Psoas muscle (tissue), 8 donors: ENCODE measurements at places on chromosomes 1 and 21. TPM values are rescaled to one million over a fixed set of nuclear protein-coding genes. Genes with fewer than 3 reads are reported as not detected.

DNA sequence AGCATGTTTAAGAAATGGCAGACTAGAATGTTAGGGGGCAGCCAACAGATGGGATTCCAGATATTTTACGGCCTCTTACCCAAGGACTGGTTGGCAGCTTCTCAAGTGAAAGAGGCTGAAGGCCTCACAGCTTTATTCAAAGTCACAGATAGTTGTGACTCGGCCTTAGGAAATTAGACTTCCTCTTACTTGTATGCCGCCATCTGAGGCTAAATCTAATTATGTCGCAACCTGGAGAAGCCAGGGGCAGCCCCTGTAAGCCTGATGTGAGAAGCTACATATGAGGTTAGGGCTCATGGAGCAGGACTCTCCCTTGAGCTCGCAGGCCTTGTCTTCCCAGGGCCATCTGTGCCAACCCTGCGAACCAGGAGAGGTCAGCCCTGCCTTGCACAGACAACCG lies 352.5 kb downstream of the HHAT start:
- H3K4me1 ChIP-seq: no peaks in the 10 kb centered on the region
- H3K36me3 ChIP-seq: no peaks in the 10 kb centered on the region
- H3K4me3 ChIP-seq: no peak overlapping the region
- no peaks in the 10 kb centered on the region for H3K27me3 ChIP-seq
- H3K27ac ChIP-seq: no peak overlapping the region

DNA sequence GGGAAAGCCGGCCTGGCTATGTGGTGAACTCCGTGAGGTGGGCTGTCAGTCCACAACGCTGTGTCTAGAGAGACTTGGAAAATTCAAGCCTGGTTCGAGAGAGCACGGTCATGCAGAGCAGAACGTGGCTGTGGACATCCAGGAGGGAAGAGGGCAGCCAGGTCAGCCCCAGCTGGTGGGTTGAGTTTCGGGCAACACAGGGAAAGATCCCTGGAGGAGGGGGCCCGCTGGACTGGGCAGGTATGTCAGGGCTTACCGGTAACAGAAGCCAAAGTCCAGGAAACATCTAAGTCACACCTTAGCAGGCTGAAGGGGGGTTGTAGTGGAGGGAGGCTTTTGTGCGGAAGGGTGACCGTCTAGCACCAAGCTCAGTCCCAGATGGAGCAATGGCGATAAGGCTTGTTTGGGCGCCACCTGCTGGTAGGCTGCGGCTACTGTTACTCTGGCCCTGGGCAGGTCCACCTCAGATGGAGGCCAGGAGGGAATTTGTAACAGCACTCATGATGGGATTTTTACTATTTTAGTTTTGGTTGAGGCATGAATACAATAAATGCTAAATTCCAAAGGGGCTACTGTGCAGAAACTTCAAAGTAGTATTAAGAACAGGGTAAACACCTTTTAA lies 143.3 kb upstream of the ZNF644 start:
- H3K27me3 ChIP-seq: no peaks in the 10 kb centered on the region
- no peak overlapping the region for H3K4me3 ChIP-seq
- DNase-seq: peak; percentile 61
- H3K4me1 ChIP-seq: no peaks in the 10 kb centered on the region

DNA sequence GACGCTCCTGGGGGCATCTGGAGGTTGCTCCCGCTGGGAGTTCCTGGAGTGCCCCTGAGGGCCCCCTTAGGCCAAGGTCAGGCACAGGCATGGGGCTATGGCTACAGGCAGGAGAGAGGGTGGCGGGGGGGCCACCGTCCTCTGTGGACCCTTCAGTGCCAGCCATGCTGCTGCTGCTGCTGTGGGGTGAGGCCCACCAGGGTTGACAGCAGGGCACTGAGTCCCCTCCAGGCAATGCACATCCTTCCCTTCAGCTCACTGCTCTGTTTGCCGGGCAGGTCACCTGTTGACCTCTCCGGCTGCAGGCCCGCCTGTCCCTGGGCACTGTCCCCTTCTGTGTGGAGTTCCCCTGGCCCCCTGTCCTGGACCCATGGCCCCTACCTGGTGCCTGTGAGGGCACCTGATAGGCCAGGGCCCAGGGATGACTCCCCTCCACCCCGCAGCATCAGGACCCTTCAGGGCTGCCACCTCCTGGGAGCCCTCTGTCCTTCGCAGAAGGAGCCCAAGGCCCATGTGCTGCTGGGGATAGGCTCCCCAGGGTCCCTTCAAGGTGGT lies 34.1 kb upstream of the ADARB1 start:
- no peaks in the 10 kb centered on the region for H3K27me3 ChIP-seq
- no peak overlapping the region for H3K27ac ChIP-seq

DNA sequence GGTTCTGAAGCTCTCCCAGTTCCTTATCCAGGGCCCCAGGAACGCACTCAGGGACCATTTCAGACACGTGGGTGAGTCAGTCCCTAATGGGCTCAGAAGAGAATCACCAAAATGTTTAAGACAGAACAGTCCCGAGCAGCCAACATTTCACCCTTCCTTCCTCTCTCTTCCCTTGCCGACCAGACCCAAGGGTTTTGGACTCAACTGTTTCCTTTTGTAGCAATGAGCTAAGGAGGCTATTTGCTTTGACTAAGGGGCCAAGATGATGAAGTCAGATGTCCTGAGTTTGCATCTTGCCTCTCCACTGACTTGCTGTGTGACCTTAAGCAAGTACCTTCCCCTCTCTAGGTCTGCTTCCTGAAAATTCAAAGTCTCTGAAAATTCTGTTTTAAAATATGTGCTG lies 472.3 kb upstream of the VAMP3 start:
- H3K36me3 ChIP-seq: no peaks in the 10 kb centered on the region
- H3K27ac ChIP-seq: no peak overlapping the region
- H3K4me1 ChIP-seq: peaks cover 18% of the 10 kb centered on the region

DNA sequence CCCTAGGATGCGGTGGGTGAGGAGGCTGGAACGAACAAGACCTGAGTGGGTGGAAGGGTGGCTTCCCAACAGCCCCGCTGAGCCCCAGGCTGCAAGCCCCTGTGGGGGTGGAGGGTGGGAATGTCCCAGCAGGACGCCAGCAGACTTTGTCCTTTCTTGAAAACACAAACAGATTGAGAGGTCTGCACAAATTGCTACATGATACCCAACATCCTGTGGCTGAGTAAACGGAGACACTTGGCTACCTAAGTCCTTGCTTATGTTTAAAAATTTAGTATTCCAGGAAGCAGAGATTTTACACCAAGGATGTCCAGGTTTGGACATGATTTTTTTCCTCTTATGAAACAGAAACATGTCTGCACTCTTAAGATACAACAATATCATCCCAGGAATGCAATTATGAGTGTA lies 11.8 kb upstream of the F3 start:
- H3K27me3 ChIP-seq: peaks cover 14% of the 10 kb centered on the region
- no peak overlapping the region for H3K4me3 ChIP-seq
- no peaks in the 10 kb centered on the region for H3K36me3 ChIP-seq
- DNase-seq: no peak
- H3K4me1 ChIP-seq: no peaks in the 10 kb centered on the region

DNA sequence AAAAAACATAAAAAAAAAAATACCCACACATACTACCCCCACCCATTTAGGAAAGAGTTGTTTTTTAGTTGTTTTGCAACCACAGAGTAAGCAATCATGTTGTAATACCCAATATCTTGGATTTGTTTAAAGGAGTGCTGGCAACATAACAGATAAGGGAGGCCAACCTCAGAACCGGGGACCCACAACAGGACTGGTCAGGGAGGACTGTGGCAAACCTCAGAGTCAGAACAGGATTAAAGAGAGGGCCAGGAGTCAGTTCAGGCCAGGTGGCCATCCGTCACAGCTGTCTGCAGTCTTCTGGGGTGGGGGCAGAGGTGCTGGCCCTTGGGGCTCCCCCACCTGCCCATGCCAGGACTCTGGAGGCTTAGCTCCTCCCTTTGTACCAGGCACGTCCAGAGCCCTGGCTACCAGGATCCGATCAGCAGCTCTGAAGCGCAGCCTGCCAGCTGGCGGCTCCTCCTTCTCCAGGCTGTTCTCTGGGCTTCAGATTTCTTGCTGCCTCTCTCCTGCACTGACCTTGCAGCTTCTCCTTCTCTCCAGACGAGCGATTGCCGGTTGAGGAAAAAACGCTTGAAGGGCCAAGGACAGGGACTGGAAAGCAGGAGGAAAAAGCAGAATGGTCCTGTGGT lies 7.9 kb downstream of the H6PD start:
- H3K4me3 ChIP-seq: peak overlapping the region; percentile 60
- peaks cover 98% of the 10 kb centered on the region for H3K4me1 ChIP-seq
- H3K36me3 ChIP-seq: peaks cover 18% of the 10 kb centered on the region
- peak overlapping the region; percentile 90 for H3K27ac ChIP-seq

DNA sequence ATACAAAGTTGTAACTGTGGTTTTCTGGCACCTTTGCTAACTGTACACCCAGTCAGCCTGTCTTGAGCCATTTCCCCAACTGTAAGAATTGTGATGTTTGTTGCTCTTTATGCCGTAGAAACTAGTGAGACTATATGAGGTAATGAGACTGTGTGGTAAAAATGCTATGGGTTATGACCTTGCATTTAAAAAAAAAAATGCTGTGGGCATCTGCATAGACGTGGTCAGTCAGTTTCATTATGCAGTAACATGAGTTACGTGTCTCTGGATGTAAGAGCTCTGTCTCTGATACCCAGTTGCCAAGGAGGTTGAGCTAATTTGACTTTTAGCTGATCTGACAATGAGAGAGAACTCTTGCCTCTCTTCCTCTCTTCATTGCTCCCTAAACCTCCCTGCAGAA lies 80.6 kb upstream of the LAMC2 start:
- H3K27ac ChIP-seq: peak overlapping the region; percentile 31
- no peak for DNase-seq
- H3K4me1 ChIP-seq: peaks cover 65% of the 10 kb centered on the region
- H3K27me3 ChIP-seq: no peaks in the 10 kb centered on the region
- H3K36me3 ChIP-seq: peaks cover 6% of the 10 kb centered on the region
- H3K4me3 ChIP-seq: no peak overlapping the region

DNA sequence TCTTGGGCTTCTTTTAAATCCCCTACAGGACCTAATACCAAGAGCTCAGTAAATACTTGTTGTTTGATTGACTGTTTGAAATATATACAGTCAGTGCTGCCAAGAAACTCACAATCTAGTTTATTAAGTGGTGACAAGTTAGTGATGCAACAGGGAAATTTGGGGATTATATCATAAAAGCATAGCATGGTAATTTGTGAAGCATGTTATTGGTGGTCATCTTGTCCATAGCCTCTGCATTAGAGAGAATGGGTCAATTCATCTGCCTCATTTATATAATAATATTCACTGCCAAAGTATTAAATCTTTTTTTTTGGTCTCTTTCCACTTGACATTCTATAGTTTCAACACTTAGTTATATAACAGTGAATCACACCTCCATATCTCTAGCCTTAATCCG lies 138.2 kb upstream of the SPAG17 start:
- no peaks in the 10 kb centered on the region for H3K36me3 ChIP-seq
- no peaks in the 10 kb centered on the region for H3K4me1 ChIP-seq
- no peak overlapping the region for H3K27ac ChIP-seq

DNA sequence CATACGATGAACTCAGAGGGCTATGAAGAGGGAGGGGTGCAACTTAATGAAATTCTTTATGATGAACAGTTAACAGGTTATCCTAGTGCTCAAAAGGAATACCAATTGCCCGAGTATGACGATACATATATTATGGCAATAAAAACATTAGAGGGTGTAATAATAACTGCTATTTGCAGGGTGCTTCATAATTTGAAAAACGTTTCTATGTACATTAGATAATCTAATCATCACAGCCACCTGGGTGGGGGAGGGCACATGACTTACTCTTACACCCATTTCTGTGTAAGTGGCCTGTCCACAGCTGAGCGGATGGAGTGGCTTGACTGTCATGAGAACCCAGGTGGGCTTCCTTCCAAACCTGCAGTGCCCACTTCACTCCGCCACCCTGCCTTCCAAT lies 46.3 kb downstream of the TIAM1 start:
- no peak for DNase-seq
- H3K36me3 ChIP-seq: no peaks in the 10 kb centered on the region
- no peak overlapping the region for H3K4me3 ChIP-seq
- H3K4me1 ChIP-seq: no peaks in the 10 kb centered on the region
- H3K27ac ChIP-seq: no peak overlapping the region

Gene ZSWIM5
- total RNA-seq: 0.98 TPM

Gene DISC1
- 1.6 TPM for total RNA-seq

Gene VANGL2
- 0.94 TPM for total RNA-seq

Gene AGO4
- total RNA-seq: 27.4 TPM

Gene TRAF3IP3
- 1.8 TPM for total RNA-seq

Gene CFHR1
- not detected for total RNA-seq

Gene LCE1D
- total RNA-seq: not detected
